A549 treated with GW870086 at 1 μM for 4 hours (cell line): ENCODE measurements at places on chromosomes 1 and 21. TPM values are rescaled to one million over a fixed set of nuclear protein-coding genes. Genes with fewer than 3 reads are reported as not detected.

Gene INSRR
- total RNA-seq, result not detected in 5 replicates

Gene CTH
- 1.1 to 2.3 TPM (median 1.7 TPM) in 5 replicates for total RNA-seq

Gene SHCBP1L
- not detected in 5 replicates for total RNA-seq

Gene GBP5
- total RNA-seq, result 0.05 TPM in 1 of 5 replicates, not detected in the others

Gene TSACC
- 1.9 to 3.5 TPM (median 2.2 TPM) in 5 replicates for total RNA-seq

Gene CREB3L4
- 7.2 to 9.5 TPM (median 9.4 TPM) in 5 replicates for total RNA-seq

Gene GPR37L1
- total RNA-seq, result 0.15 to 0.21 TPM (median 0.16 TPM) in 5 replicates

Gene DMBX1
- total RNA-seq, result 0.70 to 1.2 TPM (median 1.1 TPM) in 5 replicates

Gene ABL2
- 15.0 to 22.0 TPM (median 18.3 TPM) in 5 replicates for total RNA-seq

Gene CPLANE2
- 3.2 to 4.3 TPM (median 3.4 TPM) in 5 replicates for total RNA-seq

Gene AMY1C
- not detected in 5 replicates for total RNA-seq

Gene FCRL3
- 0.02 TPM in 1 of 5 replicates, not detected in the others for total RNA-seq

Gene C8B
- not detected in 5 replicates for total RNA-seq

Gene GSTM3
- total RNA-seq, result 21.5 to 28.1 TPM (median 24.6 TPM) in 5 replicates

Gene LYST
- total RNA-seq, result 3.6 to 5.5 TPM (median 4.6 TPM) in 5 replicates

Gene CYP4A11
- total RNA-seq, result not detected in 5 replicates

Gene AGMAT
- total RNA-seq, result 5.4 to 8.2 TPM (median 7.5 TPM) in 5 replicates
